Suprapubic skin (tissue), 4 donors: ENCODE measurements at places on chromosomes 11 and 22. TPM values are rescaled to one million over a fixed set of nuclear protein-coding genes. Genes with fewer than 3 reads are reported as not detected.

NKAPD1 gene
- total RNA-seq: 14.4 TPM

KCNJ5 gene
- 0.36 TPM for total RNA-seq

GRK3 gene
- 7.4 TPM for total RNA-seq

OSBP2 gene
- total RNA-seq: 6.0 TPM

KDM4D gene
- 1.3 TPM for total RNA-seq

- H3K4me3 ChIP-seq: no peak overlapping the region
- H3K27me3 ChIP-seq: no peaks in the 10 kb centered on the region
- peaks cover 7% of the 10 kb centered on the region for H3K4me1 ChIP-seq
- no peak overlapping the region for H3K27ac ChIP-seq
- no peak for DNase-seq
These were observed 38.2 kb downstream of the SYTL2 start for GRCh38 chr11:85772695-85773094.

DNA sequence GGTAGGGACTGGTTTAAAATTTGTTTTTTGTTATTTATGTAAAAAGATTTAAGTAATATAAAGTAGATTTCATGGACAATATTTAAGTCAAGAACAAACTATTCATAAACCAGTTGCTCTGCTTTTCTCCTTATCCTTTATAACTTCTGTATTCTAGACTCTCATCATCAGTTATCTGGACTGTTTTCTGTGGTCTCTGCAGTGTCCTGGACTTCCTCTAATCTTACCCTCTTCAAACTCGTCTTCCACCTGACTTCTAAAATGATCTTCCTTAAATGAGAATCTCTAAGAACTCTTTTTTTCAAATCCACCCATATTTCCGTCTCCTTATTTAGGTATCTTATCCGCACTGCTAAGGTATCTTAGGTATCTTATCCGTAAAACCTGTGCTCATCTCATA lies 8.1 kb downstream of the RRM1 start:
- no peak for DNase-seq
- H3K4me3 ChIP-seq: no peak overlapping the region
- peaks cover 44% of the 10 kb centered on the region for H3K36me3 ChIP-seq
- no peak overlapping the region for H3K27ac ChIP-seq
